ENCODE measurements at places on chromosomes 4 and X.

GRCh38 chrX:155745792-155746191 is 133.0 kb upstream of the TMLHE start:
- no peak for DNase-seq

DNA sequence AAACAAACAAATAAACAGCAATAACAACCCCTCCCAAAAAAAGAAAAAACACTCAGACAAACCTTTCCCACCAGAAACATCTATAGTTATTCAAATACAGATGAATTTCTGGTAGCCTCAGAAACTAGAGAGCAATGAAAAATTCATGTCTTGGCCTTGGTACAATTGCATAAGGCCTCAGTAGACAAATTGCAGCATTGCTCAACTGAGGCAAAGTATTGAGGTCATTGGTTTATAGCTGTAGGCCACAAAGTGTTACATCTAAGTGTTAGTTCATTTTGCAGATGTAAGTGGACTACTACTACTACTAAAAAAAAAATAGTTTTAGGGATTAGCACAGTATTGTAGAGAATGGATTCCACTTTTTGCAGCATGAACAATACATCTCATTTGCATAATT is 2268.3 kb downstream of the ARAP2 start:
- DNase-seq, result no peak

- no peak for DNase-seq
These were observed 917.1 kb downstream of the RAPGEF2 start for GRCh38 chr4:160019936-160020335.

GRCh38 chr4:56979421-56980072 is 851 bp downstream of the POLR2B start:
- peak; percentile 48 for DNase-seq

DNA sequence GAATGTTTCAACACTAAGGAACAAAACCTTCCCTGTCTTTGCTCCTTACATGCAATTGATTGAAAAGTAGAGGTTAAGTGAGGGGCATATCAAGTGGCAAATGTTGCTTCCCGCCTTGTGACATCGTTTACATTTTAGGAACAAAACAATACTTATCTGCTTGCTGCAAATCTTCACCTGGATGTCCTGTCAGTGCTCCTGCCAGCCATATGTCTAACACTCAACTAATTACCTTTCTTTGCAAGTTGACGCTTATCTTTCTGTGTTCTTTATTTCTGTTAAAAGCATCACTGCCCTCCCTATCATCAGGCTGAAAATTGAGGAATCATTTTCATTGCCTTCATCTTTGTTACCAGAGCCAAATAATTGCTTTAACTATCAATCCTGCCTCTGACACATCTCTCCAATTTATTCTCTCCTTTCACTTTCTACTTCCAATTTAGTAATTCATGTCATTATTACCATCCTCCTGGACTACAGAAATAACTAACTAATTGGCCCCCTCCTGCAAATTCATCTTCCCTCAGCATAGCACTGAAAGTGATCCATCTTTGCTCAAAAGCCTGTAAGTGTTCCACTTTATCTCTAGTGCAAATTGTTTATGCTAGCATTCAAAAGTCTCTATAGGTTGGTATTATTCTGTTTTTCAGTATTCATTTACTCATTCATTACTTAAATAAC is 298.7 kb upstream of the ATOH1 start:
- no peak for DNase-seq

DNA sequence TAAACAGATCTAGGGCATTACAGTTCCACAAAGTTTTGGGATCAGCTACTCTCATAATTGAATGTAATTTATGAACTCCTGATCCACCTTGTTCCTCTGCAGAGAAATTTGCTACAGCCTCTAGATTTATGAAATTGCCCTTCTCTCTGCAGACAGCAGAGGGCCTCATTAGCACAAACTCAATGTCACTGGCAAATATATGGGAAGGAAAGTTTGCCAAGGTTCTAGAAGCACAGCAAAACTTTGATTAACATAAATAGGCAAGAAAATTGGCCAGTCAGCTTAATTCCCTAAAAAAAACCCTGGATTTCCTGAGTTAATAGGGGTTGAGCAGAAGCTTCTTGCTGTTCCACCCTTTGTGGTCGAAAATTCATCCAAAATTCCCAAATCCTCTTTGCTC is 31.5 kb downstream of the PRPS1 start:
- DNase-seq, result peak; percentile 56

DNA sequence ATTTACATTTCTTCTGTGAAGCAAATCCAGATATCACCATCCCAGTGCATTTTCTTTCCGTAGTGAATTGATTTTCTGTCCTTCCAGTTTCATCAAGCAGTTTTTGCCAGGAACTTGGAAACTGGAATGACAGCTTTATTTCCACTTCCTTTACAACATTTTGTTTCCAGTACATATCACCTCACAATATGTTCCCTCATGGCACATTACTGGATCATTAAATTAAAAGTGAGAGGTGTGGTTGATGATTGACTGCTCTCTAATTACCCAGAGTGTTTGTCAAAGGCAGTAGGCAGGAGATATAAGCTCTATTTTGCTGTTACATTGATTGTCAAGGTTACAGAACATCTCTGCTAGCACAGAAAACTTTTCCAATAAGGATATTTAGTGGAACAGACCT is 22.3 kb upstream of the ACE2 start:
- no peak for DNase-seq

- DNase-seq, result no peak
These were observed 87.3 kb upstream of the ANXA3 start for GRCh38 chr4:78464265-78464664.

- DNase-seq, result no peak
These were observed 697.5 kb downstream of the FSTL5 start for GRCh38 chr4:161466316-161466715.

DNA sequence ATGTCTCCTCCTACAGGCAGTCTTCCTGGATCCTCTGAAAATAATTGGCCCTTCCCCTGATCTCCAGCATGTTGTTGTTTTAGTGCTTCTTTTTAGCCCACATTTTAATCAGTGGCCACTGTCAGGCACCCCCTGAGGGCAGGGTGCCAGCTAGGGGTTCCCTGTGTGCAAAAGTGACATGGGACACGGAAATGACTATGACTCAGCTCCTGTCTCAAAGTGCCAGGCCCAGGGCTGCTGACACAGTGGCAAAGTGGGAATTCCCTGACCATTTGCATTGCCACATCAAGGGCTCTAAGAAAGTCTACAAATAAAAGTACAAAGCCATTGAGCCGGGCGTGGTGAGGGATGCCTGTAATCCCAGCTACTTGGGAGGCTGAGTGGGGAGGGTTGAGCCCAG is 24.8 kb downstream of the HMX1 start:
- no peak for DNase-seq

DNA sequence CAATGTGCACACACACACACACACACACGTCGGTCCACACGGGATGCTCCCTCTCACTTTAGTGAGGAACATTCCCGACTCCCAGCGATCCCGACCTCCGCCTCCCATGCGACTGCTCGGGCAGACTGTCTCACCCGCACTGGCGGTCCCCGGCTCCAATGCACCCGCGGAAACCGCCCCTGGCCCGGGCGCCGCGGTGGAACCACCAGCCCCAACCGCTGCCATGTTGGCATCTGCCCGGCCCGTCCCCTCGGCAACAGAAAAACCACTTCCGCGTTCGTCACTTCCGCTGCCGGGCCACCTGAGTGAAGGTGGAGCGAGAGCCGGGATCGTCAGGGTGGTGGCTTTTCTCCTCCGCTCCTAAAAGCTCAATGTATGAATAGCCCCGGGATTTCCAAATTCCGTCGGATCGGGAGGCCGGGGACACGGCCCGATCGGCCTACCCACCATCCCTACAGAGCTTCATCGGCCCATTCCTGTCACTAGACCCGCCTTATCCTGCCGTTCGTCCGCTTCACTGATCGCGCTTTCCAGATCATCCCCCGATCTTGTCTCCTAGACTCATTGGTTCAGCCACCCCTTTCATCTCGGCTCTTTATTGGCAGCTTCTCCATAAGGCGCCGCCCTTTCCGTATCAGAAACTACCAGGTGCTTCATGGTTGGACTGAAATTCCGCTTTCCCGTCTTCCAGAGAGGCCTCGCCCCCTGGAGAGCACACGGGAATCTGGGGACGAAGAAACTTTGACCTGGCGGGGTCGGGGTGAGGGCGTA is at the start of gene SLC35A2:
TSS of gene SLC35A2 (minus strand) at position 235 of the 771 bp plus-strand sequence. CDS start at position 225, 10 bp downstream.
- DNase-seq, result peak; percentile 90

- no peak for DNase-seq
These were observed 98.7 kb downstream of the GLUD2 start for GRCh38 chrX:121146059-121146628.

GRCh38 chrX:14802943-14803710 is 69.7 kb downstream of the FANCB start:
- DNase-seq, result no peak

GRCh38 chr4:145541346-145541745 is 59.7 kb downstream of the SMAD1 start:
- no peak for DNase-seq

DNA sequence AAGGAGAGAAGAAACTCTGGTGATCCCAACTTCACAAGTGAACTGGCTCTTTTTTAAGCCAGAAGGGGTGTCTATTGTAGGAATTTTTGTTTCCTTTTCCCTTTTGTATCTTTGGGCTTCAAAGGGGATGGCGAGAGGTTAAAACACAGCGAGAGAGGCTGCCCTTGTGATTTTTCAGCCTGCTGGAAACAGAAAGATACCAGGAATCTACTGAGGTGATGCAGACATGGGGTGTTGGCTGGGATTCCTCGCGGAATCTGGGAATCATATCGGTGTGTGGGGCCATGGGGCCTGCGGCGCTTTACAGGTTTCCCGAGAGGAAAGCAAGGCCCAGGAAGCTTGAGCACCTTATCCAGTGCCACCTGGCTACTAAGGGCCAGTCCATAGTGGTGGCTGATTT is 99.4 kb upstream of the STX18 start:
- no peak for DNase-seq

DNA sequence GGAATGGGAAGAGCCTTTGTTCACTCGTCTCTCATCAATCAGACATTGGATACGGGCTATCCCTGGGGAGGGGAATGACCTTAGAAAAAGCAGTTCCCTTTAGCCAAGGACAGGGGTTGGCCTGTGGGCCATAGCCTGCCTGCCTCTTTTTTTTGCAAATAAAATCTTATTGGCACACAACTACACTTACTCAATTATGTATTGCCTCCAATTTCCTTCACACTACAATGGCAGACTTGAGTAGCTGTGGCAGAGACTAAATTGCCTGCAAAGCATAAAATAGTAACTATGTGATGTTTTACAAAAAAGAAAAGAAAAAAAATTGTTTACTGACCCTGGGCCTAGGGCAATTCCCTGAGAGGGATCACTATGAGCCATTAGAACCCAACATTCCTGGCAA is 23.4 kb downstream of the PPP1R2C start:
- DNase-seq, result no peak

GRCh38 chr4:8342651-8343261 is 73.2 kb downstream of the HTRA3 start:
- DNase-seq, result no peak

GRCh38 chrX:794311-794710 is 163.7 kb downstream of the SHOX start:
- DNase-seq, result no peak

GRCh38 chr4:23034731-23035130 is 342.0 kb downstream of the GBA3 start:
- DNase-seq, result no peak

DNA sequence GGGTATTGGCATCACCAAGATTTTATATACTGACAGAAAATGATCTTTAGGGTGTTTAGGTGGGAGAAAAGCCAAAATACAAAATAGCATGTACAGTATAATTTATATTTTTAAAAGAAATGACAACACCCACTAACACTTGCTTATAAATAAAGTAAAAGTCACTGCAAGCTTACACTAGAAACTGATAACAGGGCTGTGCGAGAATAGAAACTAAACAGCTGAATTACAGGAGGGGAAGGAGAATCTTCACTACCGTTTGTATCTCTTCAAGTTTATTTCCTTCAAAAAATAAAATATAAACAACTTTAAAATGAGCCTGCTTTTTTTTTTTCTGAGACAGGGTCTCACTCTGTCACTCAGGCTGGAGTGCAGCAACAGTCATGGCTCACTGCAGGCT is 22.8 kb downstream of the GRSF1 start:
- DNase-seq, result no peak

GRCh38 chr4:158208963-158209640 is 1.2 kb upstream of the TMEM144 start:
- DNase-seq, result no peak

DNA sequence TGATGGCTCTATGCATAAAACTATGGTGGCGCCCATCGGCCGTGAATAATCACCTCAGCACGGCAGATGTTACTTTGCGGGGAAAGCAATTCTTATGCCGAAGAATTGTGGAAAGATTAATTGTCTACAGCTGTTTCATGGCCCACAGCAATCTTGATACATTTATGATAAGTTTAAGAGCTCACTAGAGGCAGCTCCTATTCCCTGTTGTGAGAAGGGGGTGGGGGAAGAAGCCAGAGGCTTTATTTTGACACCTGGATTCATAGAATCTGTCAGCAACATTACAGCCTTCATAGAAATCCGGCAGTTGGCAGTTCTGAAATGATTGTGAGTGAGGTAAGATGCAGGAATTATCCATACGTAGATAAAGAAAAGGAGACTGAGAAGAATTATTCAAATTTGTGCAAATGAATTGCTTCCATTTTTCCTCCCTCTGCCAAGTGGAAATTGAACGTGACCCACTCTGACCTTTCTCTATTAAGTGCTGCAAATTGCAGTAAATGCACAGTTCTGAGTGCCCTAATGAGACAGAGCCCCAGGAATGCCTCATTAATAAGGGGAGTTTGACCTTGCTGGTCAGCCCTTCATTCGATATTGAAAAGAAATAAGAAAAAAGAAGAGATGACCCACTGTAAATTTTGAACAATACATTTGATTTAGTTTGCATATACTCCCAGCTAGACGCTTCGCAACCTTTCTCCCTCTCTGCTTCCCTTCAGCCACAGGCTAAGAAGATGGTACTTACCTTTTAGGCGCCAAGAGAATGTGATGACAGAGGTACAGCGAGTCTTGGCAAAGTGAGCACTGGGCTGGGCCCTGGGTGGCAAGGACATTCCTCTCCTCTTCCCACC is 188.8 kb downstream of the GPAT3 start:
- no peak for DNase-seq

DNA sequence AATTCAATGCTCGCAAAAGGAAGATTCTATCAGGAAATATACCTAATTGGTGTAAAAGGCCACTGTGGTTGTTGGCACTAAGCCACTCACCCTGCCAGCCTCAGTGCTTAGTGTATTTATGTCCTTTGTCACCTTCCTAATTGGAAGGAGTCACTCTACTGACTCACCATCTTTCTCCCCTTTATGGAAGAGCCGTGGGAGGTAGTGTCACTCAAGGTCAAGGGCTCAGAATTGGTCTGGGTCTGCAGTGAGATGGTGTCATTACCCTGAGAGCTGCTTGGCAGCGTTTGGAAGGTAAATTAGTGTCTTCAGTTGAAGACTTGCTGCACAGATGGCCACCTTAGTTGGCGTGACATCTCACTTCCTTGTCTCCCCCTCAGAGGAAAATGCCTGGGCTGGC is 41.7 kb upstream of the CDKN2AIP start:
- no peak for DNase-seq

Measured in CD4-positive, alpha-beta T cell treated with Interleukin-10 for 1 hour (primary cell).